Stimulated activated CD4-positive, alpha-beta T cell treated with anti-CD3 and anti-CD28 coated beads, Interleukin-15, amount 100 ng/mL, for 1 hour (primary cell): ENCODE measurements at places on chromosomes 12 and 14.

DNA sequence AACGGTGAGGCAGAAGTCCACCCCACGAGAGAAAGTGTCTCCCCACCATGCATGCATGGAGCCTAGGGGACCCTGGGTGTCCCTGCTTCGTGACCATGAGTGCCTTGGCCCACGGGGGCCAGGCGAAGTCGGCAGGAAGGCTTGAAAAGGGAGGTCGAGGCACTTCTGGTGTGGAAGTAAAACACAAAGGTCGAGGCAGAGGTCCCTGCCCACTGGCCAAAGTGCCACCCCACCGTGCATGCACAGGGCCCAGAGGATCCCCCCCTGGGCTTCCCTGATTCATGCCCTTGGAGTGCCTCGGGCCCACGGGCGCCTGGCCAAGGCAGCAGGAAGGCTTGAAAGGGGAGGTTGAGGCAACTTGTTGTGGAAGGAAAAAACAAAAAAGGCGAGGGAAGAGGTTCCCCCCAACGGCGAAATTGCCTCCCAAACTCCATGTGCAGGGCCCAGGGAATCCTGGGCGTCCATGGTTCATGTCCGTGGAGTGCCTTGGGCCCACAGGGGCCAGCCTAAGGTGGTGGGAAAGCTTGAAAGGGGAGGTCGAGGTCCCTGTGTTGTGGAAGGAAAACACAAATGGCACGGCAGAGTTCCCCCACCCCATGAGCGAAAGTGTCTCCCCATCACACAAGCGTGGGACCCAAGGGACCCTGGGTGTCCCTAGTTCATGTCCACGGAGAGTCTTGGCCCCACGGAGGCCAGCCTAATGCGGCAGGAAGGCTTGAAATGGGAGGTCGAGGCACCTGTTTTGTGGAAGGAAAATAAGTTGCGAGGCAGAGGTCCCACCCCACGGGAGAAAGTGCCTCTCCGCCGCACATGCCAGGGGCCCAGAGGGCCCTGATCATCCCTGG lies 372.1 kb downstream of the ALG10 start:
- no peak for DNase-seq

DNA sequence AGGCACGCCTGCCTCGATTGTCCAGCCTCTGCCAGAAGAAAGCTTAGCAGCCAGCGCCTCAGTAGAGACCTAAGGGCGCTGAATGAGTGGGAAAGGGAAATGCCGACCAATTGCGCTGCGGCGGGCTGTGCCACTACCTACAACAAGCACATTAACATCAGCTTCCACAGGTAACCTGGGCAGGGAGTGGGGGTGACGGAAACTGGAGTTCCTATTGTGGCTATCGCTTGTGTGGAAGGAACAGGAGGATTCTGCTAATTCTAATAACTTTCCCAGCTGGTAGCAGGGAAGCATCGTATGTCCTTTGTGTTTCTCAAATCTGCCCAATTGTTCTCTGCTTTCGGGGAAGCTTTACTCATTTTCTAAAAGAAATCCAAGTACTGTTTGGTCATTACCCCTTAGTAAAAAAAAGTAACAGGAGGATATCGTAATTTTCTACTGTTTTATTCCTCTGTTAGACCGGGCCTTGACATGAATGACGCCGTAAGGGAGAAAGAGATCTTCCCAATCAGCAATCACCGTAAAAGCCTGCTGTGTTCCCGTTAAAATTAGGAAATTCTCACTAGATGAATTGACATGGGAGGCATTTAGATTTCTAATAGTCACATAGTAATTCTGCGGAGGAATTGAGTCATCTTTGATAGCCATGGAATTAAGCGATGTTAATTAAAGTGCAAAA lies 449 bp downstream of the THAP2 start:
- no peak for DNase-seq

GRCh38 chr12:56719056-56719455 lies 6.0 kb downstream of the NACA start:
- no peak for DNase-seq

DNA sequence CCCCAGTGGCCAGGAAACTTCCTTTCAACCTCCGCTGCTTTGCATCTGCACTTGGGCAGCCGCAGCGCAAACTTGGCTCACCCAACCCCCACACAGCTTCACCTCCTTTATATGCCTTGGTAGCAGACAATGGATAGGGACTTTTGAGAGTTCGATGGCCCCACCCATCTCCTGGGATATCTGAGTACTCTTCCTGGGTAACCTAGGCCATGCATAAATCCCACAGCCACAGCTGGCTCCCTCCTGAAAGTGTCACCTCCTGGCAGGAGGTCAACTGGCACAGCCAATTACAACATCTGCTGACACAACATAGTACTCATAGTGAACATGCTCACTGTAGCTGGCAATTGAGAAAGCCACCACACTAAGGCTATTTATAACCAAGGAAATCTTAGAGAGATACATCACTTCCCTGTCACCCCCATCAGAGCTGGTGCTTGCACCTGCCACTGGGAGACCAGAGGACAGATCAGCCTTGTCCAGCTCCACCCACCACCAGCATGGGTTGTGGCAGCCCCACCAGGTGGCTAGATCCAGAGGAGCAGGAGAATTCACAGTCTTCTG lies 410.0 kb downstream of the SYT1 start:
- DNase-seq, result no peak

DNA sequence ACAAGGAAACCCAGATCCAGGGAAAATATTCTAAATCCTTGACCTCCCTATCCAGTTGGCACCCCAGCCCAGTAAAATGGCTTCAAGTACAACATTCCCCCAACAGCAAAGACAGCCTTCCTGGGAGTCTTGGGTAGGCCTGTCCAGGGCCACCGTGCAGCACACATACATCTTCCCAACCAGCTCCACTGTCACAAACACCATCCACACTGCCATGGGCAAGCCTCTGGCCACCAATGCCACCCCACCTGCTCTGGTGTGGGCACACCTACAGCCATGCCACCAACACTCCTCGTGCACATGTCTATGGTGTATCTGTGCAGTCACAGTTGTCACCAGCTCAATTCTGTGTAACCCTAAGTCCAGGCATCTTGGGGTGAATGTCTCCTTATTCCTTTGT lies 193.2 kb downstream of the DAD1 start:
- DNase-seq, result no peak

- no peak for DNase-seq
Observed at GRCh38 chr12:49720214-49720613, 13.0 kb upstream of the FMNL3 start.

DNA sequence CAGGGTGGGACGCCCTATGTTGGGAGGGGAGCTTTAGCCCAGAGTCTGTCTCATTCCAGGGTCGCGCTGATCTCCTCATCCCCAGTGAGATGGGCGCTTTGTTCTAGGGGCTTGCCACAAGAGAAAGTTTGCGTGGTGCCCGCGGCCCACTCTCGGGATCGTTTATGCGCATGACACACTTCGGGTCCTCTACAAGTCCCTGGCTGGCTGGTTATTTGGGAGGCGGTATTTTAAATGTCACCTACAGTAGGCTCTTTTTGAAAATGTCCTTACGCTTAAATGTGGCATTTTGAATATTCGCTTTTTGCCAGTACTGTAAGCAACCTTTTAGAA lies 541 bp downstream of the GOLT1B start:
- peak; percentile 11 for DNase-seq

GRCh38 chr12:1916371-1917171 lies 1.9 kb downstream of the CACNA2D4 start:
- no peak for DNase-seq

- no peak for DNase-seq
Observed at GRCh38 chr12:25034676-25035075, 85.8 kb upstream of the BCAT1 start.

- no peak for DNase-seq
Observed at GRCh38 chr12:90216815-90217214, 508.2 kb upstream of the ATP2B1 start.

- DNase-seq, result no peak
Observed at GRCh38 chr14:61406198-61406597, 84.8 kb downstream of the PRKCH start.

- DNase-seq, result no peak
Observed at GRCh38 chr12:75767957-75768356, 256.5 kb upstream of the KRR1 start.

- no peak for DNase-seq
Observed at GRCh38 chr12:106769546-106769945, 4.9 kb upstream of the RIC8B start.

DNA sequence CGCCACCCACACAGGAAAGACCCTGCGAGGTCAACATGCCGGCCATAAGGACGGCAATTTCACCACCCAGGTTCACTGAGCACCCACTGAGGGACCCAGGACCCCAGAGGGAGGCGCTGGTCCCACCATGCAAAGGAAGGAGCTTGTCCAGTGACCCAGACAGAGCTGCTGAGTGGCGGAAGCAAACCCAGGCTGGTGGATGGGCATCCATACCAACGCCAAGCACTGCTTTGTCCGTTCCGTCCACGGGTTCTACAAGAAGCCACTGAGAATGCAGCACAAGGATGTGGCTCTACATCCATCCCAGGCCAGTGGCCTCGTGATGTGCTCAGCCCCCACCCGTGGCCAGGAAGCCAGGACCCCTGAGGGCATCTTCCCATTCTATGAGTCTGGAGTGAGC lies 23.8 kb upstream of the GOLGA3 start:
- DNase-seq, result no peak

GRCh38 chr12:119808441-119808840 lies 68.7 kb downstream of the CIT start:
- DNase-seq, result no peak

GRCh38 chr14:90603841-90604240 lies 207.0 kb downstream of the CALM1 start:
- no peak for DNase-seq

DNA sequence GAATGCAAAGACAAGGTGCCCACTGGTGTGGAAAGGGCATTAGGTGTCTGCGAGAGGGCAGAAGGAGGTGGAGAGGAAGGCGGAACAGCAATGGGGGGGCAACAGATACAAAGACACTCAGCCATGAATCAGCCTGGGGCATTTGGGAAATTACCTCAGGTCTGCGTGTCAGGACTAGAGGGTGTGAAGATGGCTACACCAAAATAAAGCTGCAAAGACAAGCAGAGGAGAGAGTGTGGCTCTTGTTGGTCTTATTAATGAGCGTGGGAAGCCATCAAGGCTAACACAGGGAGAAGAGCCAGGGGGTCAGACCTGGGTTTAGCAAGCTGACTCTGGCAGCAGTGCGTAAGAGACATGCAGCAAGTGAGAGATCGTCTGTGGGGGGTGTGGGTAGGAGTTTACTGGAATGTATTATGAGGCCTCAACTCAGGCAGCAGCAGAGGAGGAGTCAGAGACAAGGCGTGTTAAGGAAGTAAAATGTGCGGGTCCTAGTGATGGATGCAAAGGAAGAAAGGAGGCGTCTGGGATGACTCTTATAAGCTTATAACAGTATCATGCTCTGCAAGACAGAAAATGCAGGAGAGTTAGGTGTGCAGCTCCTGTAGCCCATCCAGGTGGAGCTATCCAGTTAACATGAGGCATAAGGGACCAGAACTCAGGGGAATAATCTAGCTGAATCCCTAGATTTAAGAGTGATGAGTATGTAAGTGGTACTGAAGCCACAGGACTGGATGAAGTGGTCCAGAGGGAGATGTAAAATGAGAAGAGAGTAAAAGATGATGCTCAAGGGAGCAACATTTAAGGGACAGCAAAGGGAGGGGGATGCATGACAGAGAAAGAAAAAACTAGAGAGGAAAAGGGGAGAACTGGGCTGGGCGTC lies 50.4 kb downstream of the KCNK10 start:
- DNase-seq, result no peak

- DNase-seq, result no peak
Observed at GRCh38 chr12:68913682-68914081, 19.3 kb downstream of the CPM start.

DNA sequence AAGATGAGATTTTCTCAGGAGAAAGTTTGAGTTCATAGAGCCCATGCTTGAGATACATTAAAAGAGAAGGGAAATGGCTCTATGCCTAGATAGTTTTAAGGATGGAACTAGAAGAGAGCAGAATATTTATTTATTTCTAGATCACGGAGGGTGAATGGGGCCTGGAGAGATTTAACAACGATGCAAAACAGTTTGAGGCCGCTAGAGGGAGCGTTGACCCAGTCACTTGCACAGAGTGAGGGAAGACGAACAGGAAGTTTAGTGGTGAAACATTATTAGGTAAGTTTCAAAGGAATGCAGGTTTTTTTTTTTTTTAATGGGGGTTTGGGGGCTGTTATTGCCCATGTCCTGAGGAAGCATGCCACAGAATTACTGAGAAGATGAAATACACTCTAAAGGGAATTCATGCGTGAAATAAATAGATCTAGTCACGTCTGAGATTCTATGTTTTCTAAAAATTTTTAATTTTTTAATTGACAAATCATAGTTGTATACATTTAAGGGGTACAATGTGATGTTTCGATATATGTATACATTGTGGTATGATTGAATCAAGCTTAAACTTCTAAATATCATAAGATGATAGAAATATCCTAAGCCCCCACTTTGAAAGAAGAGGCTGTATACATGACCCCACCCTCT lies 14.8 kb upstream of the PPP1R1A start:
- no peak for DNase-seq

GRCh38 chr12:57894399-57895292 lies 46.7 kb upstream of the ATP23 start:
- no peak for DNase-seq

DNA sequence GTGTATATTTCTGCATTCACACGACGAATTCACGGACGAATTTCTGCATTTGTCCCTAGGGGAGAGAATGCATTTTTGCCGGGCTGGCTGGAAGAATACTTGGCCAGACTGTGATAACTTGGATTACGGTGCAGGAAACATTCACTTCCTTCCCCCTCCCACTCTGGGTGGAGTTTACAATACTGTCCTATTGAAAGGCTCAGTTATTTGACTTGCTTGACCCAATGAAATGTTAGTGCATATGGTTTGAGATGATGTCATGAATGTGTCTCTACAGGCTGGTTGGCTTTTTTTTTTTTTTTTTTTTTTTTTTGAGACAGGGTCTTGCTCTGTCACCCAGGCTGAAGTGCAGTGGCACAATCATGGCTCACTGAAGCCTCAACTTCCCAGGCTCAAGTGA lies 90.7 kb upstream of the NOS1 start:
- no peak for DNase-seq

DNA sequence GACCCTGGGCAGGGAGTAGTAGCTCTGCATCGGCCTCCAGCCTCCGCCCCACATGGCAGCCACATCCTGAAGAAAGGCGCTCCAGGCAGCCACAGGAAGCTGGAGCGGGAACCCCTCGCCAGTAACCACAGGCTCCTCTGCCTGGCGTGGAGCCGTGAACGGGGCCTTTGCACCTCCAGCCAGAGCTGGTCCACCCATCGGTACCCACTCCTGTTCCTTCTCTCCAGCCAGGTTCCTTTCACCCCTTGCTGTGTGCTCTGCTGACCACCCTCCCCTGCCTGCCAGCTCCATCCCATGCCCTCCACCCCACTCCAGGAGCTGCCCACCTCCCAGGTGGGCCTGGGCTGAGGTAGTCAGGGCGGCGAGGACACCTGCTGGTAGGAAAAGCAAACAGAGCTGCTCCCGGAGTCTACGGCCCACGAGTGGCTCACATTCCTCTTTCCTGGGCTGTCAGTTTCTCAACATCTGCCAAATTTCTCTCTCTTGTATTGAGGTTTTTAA lies 2.7 kb downstream of the TGFB3 start:
- no peak for DNase-seq

- DNase-seq, result no peak
Observed at GRCh38 chr14:29310757-29311156, 544.2 kb downstream of the FOXG1 start.

GRCh38 chr12:94304566-94305061 lies 155.1 kb downstream of the CEP83 start:
- no peak for DNase-seq

- DNase-seq, result no peak
Observed at GRCh38 chr12:56087220-56087619, 7.3 kb downstream of the ERBB3 start.

- DNase-seq, result no peak
Observed at GRCh38 chr12:68469113-68469512, 137.0 kb upstream of the MDM1 start.

- DNase-seq, result no peak
Observed at GRCh38 chr14:22597265-22597664, 835 bp upstream of the ABHD4 start.
